ENCODE measurements at places on chromosomes 6 and 20. TPM values are rescaled to one million over a fixed set of nuclear protein-coding genes. Genes with fewer than 3 reads are reported as not detected.

DNA sequence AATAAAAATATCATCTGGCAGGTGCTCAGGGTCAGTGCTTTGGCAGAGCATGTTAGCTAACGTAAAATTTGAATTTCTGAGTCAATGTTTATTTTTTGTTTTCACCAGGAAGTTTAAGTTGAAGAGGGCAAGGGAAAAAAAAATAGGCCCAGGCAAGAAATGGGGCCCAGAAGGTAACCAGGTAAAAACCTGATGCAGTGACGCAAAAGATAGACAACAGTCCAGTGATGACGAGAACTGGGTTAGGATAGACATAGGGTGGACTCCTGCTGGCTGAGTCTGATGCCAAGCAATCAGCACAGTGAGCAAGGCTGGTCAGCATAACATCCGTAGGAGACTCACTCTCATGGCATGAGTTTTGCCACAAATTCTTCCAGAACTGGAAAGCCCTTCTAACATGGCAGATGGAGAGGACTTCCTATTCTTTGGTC, 42.2 kb downstream of the ZHX3 start:
- DNase-seq, result no peak

DNA sequence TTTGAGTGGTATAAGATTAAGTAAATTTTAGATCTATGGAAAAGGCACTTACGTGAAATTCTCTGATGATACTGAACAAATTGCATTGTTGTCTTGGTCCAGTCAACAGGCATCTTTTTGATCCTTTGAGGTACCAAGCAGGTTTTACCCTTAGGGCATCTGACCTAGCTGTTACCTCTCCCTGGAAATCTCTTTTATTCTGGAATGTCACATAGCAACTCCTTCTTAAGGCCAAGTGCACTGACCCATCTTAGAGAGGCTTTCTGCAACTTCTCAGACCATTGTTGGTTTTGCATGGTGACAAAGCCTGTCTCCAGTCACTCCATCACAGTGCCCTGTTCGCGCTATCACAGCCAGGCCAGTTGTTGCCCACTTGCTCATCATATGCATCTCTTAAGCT, 42.0 kb downstream of the TPD52L1 start:
- no peak for DNase-seq

DNA sequence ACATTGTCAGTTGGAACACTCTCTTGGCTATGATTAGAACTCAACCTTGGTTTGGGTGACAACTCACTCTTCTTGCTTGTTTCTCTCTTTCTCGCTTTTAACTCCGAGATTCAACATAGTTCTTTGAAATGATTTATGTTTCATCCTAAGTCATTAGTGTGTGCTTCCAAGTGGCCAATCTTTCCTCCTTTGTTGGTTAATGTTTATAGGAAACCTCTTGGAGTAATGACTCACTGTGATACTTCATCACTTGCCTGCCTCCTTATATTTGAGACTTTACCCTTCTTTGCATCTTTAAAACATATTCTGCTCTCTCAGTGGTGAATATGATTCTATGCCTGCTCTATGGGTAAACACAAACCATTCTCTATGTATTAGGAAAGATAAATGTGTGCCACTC, 279.7 kb upstream of the FLRT3 start:
- no peak for DNase-seq

DNA sequence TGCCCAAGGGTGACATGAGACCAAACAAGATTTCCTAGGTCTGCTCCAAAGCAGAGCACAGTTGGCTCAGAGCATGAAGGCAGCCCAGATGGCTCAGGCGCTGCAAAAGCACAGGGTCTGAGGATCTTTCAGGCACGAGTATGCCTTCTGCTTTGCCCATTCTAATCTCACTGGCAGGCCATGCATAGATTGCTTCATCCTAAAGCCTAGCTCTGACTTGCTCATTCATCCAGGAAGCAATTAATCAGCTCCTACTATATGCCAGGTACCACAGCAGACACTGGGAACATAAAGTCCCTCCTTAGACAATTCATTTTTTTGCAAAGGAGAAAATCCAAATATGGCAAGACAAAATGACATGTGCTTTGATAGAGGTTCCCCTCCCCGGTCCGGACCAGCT, 31.2 kb downstream of the GPLD1 start:
- DNase-seq, result no peak

DNA sequence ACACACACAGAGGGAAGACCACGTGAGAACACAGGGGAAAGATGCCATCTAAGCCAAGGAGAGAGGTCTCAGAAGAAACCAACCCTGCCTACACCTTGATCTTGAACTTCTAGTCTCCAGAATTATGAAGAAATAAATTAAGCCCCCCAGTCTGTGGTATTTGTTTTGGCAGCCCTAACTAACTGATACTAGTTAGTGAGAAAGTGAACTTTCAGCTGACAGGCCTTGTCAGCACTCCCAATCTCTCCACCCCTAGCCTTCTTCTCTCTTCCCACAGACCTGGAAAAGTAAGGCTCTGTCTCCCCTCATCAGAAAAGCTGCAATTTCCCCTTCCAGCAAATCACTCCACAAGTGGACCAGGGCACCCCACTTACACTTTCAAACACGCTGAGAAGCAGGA, 108.6 kb upstream of the CDYL start:
- no peak for DNase-seq

The LY86 gene
- not detected for total RNA-seq

The SAPCD1 gene
- total RNA-seq, result 2.4 TPM

The RBM24 gene
- 19.6 TPM for total RNA-seq

The CARMIL1 gene
- 32.5 TPM for total RNA-seq

GRCh38 chr6:37137201-37138090, 32.5 kb upstream of the PIM1 start:
- peak; percentile 52 for DNase-seq

- no peak for DNase-seq
These were observed 25.3 kb downstream of the MYT1 start for GRCh38 chr20:64189530-64189966.

DNA sequence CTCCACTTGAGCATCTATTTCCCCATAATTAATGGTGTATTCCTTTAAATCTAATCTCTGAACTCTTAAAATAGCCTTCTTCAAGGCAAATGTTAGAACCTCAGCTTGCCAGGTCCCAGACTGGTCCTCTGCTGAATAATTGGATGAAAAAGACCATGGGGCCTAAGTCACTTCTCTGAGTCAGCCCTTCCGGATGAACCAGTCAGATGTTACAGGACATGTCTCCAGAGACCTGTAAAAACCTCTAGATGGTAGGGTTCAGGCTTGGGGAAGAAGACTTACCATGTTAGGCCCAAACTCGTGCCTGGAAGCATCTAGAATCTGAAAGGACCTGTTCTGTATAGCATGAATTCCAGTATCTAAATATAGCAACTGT, 97.3 kb downstream of the CDKAL1 start:
- DNase-seq, result no peak

GRCh38 chr6:38517005-38517404, 122.7 kb downstream of the BTBD9 start:
- DNase-seq, result no peak

- DNase-seq, result no peak
These were observed 42.0 kb downstream of the UQCC1 start for GRCh38 chr20:35369804-35370203.

- no peak for DNase-seq
These were observed 201.9 kb upstream of the CST7 start for GRCh38 chr20:24747010-24747712.

- DNase-seq, result no peak
These were observed 301.1 kb upstream of the QKI start for GRCh38 chr6:163113358-163113962.

The F13A1 gene
- not detected for total RNA-seq

The PCK1 gene
- total RNA-seq, result not detected

DNA sequence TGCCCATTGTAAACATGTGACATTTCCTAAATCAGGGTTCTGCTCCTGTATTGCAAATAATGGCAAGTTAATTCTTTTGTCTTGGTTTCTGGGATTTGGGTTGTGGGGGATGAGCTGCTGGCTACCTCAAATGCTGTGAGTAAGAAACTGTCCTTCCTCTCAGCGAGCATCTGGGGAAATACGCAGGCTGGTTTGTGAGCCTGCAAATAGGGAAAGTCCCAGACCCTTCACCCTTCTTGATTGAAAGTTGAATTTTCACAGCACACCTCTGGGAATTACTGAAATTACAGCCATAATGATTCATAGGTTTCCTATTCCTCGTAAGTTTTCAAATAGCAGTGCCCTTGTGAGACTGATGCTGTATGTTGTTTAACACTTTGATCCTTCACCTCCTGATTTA, 138.1 kb downstream of the TBXT start:
- DNase-seq, result no peak

GRCh38 chr6:52049252-52050050, 38.0 kb downstream of the PKHD1 start:
- peak; percentile 20 for DNase-seq

GRCh38 chr6:15077961-15078360, 167.9 kb upstream of the JARID2 start:
- DNase-seq, result no peak

DNA sequence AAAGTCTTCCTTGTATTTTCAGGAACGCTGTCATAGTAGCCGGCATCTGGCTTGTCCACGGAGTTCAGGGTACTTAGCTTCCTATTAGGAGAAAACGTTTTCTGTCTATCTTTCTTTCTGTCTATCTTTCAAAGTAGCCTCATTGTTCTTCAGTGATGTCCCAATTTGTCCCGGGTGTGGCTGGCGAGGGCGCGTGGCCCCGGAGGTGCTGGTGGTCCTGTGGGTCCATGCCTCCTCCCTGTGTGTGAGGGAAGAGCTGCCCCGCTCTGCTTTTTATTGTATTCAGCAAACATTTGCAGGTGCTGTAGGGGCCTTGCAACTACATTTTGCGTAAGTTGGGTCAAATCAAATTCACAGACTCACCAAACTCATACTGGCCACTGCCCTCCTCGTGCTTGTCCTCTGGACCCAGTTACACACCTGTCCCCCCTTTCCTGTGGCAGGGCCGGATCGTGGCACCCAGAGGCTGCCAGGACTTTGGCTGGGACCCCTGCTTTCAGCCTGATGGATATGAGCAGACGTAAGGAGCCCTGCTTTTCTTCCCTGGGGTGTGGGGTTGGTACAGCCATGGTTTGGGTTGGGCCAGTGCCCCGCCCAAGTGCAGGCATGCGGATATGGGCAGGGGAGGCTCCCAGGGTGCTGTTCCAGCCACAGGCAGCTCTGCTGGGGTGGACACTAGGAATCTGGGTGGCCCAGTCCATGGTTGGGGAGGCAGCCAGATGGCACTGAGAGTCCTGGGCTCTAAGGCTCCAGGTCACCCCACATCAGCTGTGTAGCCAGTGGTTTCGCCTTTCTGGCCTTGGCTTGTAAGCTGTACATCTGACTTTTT, 12.3 kb downstream of the ITPA start:
- no peak for DNase-seq

The CUL7 gene
- 42.2 TPM for total RNA-seq

DNA sequence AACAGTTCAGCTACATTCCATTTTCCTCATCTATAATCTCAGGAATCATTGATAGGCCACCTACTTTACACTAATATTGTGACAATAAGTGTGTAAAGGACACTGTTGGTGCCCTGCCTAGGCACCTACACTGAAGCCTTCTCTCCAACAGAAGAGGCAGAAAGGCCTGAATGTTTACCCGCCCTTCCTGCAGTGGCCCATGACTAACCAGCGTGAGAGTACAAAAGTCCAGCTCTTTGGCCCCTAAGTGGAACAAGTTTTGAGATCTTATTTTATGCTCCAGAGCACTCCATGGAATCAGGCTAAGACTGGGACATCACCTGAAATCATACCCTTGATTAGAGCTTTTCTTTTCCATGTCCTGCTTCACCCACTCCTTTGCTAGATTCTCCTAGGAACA, 359.7 kb downstream of the ARHGAP18 start:
- DNase-seq, result no peak

The SNX9 gene
- 68.6 TPM for total RNA-seq

DNA sequence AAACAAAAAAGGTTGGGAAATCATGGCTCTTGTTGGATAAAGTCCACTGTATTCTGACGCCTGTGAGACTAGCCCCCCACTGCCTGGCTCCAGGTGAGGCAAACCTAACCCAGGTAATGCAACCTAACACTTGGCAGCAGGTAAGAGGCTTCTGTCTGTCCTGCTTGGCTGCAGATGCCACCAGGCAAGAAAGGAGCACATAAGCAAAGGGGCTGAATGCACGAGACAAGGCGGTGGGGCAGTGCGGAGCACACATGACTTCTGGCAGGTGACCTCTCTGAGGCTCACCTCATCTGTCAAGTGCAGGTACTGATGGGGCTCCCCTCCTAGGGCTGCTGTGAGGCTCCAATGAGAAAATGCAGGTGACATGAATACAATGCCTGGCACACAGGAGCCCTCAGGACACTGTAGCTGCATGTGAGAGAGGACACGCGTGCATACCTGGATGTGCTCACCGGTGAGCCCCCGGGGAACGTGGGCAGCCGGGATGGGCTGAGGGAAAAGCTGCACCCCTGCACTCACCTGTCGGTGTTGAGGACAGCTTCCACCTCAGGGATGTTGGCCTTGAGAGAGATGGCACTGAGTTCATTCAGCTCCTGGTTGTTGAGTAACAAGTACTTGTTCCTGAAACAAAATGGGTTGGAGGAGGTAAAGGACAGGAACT, 54.1 kb downstream of the MYH7B start:
- no peak for DNase-seq

The SUMO4 gene
- 4.8 TPM for total RNA-seq

DNA sequence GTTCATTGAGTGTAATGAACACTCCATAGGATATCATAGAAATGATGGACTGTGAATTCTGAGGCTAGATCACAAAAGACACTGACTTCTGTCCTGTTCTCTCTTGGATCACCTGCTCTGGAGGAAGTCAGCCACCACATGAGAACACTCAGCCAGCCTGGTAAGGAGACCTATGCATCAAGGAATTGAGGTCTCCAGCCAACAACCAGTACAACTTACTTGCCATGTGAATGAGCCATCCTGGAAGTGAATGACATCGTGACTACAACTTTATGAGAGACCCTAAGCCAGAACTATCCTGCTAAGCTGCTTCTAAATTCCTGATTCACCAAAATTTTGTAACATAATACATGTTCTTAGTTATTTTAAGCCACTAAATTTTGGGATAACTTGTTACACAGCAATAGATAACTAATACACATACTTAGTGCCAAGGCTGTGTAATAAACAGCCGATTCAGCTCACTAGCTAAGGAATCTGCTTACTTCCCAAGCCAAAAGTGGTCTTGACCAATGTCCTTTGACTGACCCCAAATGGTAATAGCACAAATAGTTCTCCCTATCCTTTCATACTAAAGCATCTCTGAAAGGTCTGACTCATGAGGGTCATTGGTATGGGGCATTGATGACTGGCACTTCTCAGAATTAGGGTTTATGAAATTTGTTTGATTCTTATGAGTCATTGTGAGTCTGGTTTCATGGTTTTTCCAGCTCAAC, 6.9 kb upstream of the CTNNBL1 start:
- no peak for DNase-seq

The SLC12A5 gene
- 8.8 TPM for total RNA-seq

The FAM217A gene
- total RNA-seq, result not detected

The IMPG1 gene
- total RNA-seq, result not detected

The BCAS4 gene
- total RNA-seq, result 7.6 TPM

- DNase-seq, result no peak
These were observed 104.8 kb upstream of the EYA4 start for GRCh38 chr6:133136177-133136880.

DNA sequence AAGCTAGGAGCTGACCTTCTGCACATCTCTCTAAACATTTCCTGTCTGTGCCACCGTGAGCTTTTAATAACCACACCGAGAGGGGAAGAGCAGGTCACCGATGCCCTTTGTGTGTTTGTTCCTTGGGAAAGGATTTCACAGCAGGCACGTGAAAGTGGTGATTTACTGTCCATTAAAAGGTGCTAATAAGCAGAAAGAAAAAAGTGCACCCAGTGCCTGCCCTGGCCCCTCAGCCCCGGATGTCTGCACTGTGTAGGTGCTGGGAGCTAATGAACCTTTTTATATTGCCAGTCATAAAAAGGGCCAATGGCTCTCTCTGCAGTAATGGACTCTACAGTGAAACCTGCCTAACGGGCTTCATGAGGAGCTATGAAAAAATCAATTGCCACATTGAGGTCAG, 312.6 kb downstream of the C6orf118 start:
- DNase-seq, result no peak

The MAP1LC3A gene
- 33.6 TPM for total RNA-seq

Measured in endothelial cell (in vitro differentiated cells).